AG09309 (cell line): ENCODE measurements at places on chromosomes 2 and 18.

DNA sequence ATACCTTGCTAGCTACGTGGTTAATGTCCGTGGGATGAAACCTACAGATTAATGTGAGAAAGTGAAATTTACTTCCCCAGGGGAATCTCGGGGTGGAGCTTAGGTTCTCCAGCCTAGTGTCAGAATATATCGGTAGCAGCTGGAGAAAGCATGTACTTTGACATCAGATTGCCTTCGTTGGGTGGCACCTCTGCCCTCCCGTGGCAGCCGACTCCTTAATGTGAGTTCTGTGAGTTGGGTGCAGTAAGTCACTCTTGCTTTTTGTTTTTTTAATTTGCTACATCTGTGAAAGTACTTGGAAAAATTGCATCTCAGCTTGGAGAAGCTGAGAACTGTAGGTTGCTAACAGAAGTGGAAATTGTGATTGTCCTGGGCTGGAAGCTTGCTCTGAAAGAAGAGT lies 3.6 kb downstream of the KLF11 start:
- no peak for DNase-seq

DNA sequence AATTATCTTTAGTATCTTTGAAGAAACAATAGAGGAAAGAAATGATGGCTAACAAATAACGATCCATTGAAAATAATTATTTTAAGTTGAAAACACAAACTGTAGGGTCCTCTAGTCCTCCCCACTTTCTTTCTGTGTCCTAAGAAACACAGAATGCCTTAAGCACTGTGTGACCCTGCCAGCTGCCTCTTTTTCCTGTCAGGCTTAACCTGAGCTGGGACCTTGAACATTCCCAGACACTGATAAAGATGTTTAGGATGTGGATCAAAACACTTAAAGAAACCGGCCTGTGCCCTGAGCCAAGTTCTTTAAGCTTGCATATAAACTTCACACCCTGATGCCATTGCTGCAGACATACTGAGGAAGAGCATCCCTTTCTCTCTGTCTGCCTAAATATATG lies 755.4 kb upstream of the VRK2 start:
- DNase-seq: no peak

- no peak for DNase-seq
Observed at GRCh38 chr2:179226203-179226960, 38.2 kb downstream of the SESTD1 start.

- no peak for DNase-seq
Observed at GRCh38 chr2:79320871-79321270, 161.3 kb upstream of the REG3A start.

GRCh38 chr2:179354739-179355537 lies 90.3 kb upstream of the SESTD1 start:
- DNase-seq: no peak

GRCh38 chr2:216987252-216987821 lies 127.5 kb upstream of the TNP1 start:
- DNase-seq: no peak

DNA sequence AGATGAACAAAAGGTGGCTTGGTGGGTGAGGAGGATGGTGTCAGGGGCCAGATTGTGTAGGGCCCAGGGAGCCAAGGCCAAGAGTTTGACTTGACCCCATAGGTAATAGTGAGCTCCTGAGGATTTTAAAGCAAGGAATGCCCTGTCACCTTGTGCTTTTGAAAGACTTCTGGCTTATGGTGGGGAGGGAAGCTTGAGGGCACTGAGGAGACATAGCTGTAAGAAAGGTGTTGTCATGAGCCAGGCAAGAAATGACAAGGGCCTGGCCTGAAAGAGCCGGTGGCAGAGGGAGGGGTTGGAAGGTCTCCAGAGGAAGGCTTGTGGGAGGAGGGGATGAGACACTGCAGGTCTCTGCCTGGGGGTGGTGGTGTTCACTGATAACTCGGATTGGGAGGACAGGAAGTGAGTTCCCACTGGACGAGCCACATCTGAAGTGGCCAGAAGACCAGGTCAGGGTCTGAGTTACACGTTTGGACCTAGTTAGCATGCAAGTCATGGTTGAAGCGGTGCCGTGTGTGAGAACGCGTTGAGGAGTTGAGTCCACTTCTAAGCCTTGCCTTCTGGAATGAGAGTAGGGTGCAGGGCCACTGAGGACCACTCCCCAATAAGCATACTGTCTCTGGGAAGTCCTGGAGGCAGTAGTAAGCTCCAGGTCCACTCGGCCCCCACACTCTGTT lies 64.3 kb downstream of the TET3 start:
- no peak for DNase-seq

DNA sequence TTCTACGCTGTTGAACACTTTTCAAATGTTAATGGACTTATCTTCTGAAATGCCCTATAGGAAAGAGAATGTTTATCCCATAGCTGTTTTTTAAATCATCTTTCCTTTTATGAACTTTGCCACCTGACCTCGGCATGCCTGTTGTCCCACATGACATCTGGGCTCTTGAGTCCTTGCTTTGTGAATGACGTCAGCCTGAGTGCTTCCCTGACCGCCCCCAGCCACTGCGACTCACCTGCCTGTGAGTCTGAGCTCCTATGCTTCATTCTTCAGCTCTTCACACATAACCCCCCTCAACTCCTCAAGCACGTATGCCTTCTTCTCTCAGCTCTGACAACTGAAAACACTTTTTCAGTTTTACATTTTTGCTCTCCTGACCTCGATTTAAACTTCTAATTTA lies 166.8 kb downstream of the DCDC2C start:
- no peak for DNase-seq

- DNase-seq: no peak
Observed at GRCh38 chr2:117086174-117086942, 728.1 kb upstream of the DDX18 start.

DNA sequence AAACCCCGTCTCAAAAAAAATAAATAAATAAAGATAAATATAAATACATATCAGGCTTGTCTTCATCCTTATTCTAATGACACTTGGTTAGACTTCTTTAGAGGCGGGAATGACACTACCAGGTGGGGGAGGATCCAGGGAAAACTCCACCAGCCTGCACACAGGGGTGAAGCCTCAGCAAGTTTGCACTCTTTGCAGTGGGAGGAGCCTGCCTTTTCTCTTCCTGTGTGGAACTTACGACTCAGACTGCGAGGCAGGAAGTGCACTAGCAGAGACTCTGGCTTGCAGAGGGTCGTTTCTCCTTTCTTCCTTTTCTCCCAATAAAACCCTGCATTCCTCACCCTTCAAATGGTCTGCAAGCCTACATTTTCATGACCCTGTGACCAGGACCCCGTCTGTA lies 153.6 kb upstream of the CBLN2 start:
- DNase-seq: no peak

GRCh38 chr18:35045806-35046205 lies 4.6 kb downstream of the MAPRE2 start:
- no peak for DNase-seq

- DNase-seq: no peak
Observed at GRCh38 chr2:224556381-224556780, 28.8 kb downstream of the CUL3 start.

DNA sequence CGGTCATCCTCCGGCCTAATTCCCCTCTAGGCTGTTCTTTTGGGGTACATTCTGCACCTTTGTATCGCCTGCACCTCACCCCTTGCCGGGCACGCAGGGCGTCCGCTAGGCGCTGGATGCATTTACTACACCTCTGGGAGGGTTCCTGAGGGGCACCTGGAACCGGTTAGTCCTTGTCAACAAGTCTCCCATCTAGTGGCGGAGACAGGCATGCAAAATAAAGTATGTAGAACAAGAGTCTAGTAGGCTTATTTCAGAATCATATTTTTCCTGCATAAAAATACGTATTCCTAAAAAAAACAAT lies 705 bp upstream of the TEX261 start:
- DNase-seq: no peak

DNA sequence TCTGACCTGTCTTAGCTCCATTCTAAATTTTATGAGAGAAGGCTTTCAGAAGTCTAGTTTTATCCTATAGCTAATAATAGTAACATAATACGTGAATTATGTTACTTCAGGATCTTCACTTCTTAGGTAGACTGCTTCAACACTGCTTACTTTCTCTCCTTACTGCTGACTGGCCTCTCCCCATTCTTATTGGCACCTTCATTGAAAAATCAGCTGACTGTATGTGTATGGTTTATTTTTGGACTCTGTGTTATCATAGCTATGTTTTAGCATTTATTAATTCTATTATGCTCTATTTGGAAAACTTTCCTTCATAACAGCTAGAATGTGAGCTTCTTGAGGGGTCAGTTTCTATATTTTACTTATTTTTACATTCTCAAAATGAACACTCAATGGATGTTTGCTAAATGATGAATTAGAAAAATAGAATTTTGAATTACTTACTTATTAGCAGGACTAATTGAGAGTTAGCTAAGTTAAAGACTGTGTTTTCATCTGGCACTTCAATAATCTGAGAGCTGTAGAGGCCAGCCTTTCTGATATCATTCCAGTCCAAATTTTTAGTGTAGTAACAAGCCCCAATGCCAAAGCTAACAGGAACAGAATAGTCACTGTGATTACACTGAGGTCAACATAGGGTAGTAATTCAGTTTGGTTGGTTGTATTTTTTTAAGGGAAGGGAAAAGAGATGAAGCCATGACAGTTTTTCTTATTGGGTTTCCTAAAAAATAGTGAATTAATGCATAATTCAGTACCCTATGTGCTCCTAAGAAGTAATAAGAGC lies 92.3 kb downstream of the TTC27 start:
- no peak for DNase-seq

GRCh38 chr18:55998071-55998522 lies 410.1 kb upstream of the TCF4 start:
- peak; percentile 59 for DNase-seq

GRCh38 chr2:120134263-120134662 lies 88.9 kb downstream of the TMEM185B start:
- DNase-seq: peak; percentile 52

DNA sequence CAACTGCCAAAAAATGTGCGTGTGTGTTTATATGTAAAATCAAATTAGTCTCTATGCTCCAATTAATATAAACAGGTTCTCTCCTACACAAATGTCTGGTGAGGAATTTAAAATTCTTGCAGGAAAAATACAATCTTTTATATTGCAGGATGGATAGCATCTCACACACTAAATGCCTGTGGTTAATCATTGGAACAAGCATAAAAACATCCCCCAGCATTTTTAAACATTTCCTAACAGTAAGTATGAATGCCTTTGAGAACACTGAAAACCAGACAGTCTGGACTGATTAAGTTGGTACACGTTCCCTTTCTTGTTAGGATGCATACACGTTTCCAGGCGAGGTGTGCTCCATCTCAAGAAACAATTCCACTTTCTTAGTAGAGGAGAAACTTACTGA lies 29.9 kb upstream of the PDE1A start:
- DNase-seq: peak; percentile 40

DNA sequence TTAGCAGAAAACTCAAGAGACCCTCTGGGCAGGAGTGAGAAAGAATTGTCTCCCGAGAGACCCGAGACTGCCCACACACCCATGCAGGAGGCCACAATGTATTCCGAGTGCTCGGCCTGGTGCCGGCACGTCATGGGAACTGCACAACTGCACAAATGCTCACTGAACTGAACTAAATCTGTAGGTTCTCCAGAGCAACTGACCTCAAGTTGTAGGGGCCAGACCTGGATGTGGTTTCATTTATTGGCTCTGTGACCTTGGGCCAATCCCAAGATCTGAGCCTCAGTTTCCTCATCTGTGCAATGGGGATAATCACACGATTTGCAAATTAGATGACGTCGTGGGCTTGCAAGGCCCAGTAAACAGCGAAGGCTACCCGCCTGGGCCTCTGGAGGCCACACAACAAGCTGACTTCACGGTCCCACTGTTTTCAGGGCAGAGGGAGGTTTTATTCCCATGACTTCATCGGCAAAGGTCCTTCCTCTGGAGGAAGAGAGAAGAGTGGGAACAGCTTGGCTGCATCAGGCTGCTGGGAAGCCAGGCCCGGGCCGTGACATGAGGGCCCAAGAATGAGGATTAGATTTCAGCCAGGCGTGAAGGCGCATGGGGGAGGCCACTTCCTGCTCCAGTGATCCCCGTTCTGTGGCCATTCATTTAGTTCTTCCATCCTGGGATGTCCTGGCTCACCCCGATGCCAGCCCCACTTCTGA lies 3.6 kb upstream of the ERFE start:
- no peak for DNase-seq
